HuH-7 (cell line): ENCODE measurements at places on chromosomes 5 and 9.

- DNase-seq, result no peak
Measured at GRCh38 chr9:23638011-23638410, 188.0 kb downstream of the ELAVL2 start.

GRCh38 chr5:77033338-77033737, 3.1 kb downstream of the AGGF1 start:
- no peak for DNase-seq

DNA sequence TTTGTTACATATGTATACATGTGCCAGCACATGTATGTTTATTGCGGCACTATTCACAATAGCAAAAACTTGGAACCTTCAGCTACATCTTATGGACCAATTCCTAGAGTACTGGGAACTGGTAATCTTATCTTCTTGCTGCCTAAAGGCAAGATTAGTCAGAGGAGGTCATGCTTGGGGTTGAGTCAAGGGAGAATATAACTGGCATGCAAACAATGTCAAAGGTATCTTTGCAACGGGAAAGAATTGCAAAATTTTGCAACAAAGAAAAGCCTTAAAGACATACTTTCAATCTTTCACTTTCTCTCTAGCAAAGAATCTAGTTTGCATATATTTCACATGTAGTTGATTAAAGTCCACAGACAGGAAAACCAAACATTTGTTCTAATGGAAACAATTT, 145.2 kb downstream of the EDIL3 start:
- DNase-seq, result no peak

DNA sequence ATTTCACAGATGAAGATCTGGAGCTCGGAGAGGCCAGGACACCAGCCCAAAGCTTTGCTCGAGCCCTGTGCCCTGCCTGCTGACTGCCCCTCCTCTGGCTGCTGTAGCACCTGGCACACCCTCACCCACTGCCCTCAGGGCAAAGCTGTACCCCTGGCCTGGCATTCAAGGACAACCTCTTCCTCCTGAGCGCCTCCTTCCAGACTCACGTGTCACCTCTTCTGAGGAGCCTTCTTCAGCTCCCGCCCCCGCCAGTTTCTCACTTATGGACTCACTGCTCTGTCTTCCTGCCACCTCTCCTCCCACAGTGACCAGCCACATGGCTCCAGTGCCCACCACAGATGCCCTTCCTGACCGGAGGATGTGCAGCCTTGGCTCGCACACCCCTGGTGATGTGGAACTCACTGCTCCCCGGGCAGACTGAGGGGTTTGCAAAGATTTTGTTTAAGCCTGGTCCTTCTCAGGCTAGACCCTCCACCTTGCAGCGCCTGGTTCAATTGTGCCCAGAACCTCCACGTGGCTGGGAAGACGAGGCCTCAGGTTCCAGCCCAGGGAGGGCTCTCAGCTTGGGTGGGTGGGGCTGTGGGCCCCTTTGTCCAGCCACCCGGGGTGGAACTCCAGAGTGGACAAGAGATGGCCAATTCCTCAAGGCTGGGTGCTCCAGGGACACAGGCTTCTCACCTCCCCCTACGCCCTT, 46.6 kb upstream of the PHYKPL start:
- DNase-seq, result no peak

DNA sequence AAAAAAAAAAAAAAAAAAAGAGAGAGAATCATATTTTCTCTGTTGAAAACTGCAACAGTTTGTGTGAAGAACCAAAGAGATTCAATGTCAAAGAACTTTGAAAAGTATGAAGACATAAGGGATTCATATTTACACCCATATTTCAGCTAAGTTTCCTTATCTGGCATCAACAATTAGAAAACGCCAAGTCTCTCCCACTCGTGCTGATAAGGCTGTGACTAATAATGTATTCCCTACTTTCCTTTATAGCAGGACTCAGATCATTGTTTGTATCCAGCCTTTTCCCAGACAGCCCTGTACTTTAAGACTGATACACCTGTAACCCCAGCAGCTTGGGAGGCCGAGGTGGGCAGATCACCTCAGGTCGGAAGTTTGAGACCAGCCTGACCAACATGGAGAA, 54.1 kb upstream of the STK32A start:
- DNase-seq, result no peak

DNA sequence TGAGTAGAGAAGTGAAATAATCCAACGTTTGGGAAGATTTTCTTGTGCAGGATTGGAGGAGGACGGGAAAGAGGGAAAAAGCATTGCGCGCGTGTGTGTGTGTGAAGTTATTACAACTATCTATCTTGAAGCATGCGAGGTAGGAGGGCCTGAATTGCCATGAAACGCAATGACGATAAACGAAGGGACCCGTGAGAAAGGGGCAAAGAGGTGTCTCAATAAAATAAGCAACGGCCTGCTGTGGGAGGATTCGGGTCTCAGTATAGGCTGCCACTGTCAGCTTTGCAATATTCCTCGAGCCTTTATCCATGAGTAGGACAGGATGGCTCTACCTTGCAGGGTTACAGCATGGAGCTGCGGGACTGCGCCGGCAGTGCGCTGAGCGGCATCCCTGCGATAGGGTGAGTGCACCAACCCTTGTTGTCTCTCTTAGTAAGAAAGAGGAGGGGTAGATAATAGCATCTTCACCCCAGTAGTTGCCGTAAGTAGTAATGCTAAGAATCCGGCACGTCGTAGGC, 631 bp upstream of the RCL1 start:
- no peak for DNase-seq

DNA sequence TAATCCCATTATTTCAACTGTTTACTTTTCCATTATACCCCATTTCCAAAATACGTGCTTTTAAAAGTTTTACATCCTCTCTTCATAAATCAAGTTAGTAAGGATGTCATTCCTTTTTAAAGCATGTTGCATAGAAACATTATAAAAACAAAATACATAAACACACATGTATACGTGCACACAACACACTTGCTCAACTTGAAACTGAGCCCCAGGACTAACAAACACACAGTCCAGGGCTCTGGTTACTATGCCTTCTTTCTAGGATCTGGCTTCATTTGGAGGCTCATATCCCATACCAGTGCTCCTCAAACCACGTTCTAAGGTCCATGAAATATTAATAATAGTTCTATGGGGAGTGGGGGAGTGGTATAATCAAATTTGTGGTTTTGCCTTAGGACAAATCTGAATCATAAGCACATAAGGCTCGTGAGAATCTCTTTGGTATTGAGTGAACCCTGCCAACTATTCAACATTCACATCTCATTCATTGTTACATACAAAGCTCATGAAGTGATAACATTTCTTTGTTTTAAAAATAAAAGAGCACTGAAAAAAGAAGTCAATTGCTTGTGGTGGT, 55.2 kb downstream of the NFIB start:
- no peak for DNase-seq

DNA sequence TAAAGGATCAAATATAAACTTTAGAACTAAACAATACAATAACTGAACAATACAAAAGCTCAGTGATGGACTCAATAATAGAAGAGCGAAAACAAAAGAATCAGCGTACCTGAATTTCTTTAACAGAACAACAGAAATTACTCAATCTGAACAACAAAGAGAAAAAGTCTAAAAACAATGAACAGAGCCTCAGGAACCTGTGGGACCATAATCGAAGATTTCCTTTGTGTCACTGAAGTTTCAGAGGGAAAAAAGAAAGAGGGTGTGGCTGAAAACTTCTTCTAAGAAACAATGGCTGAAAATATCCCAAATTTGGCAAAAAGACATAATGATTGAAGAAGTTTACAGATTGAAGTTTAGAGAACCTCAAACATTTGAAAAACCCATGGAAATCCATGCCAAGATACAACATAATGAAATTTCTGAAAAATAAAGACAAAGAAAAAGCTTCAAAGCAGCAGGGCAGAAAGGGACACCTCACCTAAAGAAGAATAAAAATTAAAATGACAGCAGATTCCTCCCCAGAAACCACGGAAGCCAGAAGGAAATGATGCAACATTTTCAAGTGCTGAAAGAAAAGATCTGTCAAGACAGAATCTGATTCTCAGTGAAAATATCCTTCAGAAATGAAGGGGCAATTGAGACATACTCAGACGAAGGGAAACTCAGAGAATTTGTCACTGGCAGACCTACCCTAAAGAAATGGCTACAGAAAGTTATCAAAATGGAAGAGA, 288.8 kb downstream of the ARL15 start:
- DNase-seq, result no peak

GRCh38 chr9:123722378-123722777, 207.5 kb downstream of the DENND1A start:
- no peak for DNase-seq

- DNase-seq, result no peak
Measured at GRCh38 chr9:5580650-5581049, 48.3 kb upstream of the RIC1 start.

DNA sequence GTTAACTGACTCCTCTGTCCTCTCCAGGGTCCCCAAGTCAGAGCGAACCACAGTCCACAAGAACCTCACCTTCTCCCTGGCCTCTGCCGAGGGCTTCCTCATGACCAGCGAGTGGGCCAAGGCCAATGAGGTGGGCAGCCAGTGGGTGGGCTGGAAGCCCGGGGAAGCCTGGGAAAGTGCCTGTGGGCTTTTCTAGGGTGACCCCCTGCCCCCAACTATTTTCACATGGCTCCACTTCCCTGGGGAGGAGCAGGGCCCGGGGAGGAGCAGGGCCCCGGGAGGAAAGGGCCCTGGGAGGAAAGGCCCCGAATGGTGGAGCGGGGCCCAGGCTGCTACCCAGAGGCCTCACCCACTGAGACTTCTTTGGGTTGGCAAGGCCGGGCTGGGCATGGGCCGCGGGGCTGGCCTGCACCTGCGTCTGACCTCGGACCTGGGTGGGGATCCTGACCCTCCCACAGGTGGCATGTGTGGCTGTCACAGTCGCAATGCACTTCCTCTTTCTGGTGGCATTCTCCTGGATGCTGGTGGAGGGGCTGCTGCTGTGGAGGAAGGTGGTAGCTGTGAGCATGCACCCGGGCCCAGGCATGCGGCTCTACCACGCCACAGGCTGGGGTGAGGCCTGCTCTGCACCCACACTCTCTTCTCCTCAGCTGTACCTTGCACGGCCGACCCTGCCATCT, 17.9 kb downstream of the ADGRD2 start:
- DNase-seq, result no peak

- peak; percentile 64 for DNase-seq
Measured at GRCh38 chr5:181173420-181174342, 26.3 kb downstream of the OR2V2 start.

- no peak for DNase-seq
Measured at GRCh38 chr5:170403675-170404074, 14.5 kb upstream of the KCNMB1 start.

- DNase-seq, result peak; percentile 45
Measured at GRCh38 chr5:39948867-39949468, 524.2 kb upstream of the DAB2 start.

DNA sequence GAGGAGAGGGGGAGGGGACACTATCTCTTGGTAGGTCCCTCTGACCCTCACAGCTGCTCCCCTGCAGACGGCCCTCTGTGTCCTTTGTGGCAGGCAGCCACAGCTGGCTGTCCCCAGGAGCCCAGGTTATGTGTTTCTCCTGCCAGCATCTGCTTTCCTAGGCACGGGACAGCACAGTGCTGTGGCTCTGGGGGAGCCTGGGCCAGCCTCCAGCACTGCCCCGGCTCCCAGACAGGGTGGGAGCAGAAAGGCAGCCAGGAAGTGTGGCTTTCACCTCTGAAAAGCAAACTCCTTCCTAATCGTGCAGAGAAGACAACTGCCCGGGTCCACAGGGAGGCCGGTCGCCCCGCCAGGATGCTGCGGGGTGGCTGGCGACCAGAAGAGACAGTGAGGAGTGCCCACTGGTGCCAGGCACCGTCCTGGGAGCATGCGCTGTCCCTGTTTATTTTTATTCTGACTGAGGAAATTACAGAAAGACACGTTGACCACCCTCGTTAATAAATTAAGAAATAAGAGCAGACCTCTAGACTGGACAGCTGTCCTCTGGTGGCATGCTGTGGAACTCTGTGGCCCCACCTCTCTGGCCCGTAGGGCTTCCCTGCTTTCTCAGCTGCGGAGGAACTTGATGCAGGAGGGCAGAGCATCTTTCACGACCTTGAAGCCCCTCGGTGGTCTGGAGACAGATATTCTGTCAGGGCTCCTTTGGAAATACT, 240.3 kb downstream of the FANCC start:
- no peak for DNase-seq

GRCh38 chr5:591746-592145, 20.4 kb upstream of the CEP72 start:
- no peak for DNase-seq

DNA sequence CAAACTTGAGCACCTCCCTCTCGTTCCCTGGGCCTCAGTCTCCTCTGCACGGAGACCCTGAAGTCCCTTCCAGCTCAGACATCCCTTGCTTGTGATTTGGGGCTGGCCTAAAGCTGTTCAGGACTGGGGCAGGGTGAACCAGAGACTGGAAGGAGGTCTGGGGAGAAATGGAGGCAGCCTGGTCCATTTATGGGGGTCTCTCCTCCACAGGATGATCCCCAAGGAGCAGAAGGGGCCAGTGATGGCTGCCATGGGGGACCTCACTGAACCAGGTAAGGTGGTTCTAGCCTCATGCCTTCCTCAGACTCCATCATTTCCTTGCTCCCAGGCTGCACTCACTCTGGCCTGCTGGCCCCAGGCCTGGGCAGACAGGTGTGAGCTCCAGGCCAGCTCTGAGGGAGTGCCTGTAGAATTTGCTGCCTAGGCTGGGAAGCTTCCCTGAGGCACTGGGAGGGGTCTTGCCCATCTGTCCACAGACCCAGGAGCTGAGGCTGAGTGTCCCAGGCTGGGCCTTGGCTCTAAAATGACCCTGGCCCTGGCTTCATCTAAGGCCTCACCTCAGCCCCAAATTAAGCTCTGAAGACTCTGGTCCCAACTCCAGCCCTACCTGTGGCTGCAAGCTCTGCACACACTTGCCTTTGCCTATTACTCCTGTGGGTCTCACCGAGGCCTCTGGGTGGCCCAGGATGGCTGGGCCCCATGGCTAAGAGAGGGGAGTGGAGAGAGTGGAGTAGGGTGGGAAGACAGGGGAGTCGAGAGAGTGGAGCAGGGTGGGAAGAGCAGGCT, 1.9 kb downstream of the MYOZ3 start:
- no peak for DNase-seq

DNA sequence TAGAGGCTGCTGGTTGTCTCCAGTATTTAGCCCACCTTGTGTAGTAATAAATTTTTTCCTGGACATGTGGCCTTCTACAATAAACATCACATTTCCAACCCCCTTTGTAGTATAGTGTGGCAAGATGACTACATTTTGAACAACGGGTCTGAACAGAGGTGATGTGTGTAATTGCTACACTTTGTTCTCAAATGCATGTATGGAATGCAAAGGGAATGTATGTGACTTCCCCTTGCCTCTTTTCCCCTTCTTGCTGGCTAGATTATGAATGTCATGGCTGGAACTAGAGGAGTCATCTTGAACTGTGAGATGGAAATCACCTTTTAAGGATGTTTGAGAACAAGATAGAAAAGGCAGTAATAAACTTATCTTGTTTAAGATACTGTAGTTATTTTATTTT, 54.5 kb downstream of the PRR16 start:
- no peak for DNase-seq

DNA sequence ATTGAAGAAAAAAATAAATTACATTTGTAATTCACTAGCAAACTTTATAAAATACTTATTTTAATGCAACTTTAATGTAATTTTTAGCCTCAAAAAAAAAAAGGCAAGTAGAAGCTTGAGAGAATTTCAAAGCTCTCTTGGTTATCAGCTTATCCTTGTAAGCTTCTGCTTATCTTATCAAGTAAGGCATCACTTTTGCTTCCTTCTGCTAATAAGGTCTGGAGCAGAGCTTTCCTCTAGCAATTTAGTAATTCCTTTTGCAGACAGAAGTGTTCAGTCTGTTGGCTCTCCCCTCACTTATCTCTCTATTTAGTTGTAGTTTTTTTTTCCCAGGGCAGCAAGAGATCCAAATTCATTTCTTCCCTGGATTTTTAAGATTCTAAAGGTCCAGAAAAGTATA, 525.0 kb downstream of the ISL1 start:
- DNase-seq, result no peak
